GM23338 (cell line): ENCODE measurements at places on chromosomes 2 and 18. TPM values are rescaled to one million over a fixed set of nuclear protein-coding genes. Genes with fewer than 3 reads are reported as not detected.

Gene RGPD3
- polyA plus RNA-seq, result 0.08 TPM in 1 of 2 replicates, not detected in the other

Gene LGALSL
- 19.0 and 28.4 TPM in 2 replicates for polyA plus RNA-seq

Gene TMEFF2
- polyA plus RNA-seq, result 1.7 and 2.1 TPM in 2 replicates

Gene CAPN13
- 0.50 and 0.61 TPM in 2 replicates for polyA plus RNA-seq

Gene PRSS56
- polyA plus RNA-seq, result 0.27 TPM in 1 of 2 replicates, not detected in the other

Gene SULT1C2
- polyA plus RNA-seq, result 1.2 and 1.9 TPM in 2 replicates

Gene WNT10A
- not detected in 2 replicates for polyA plus RNA-seq

Gene UGT1A7
- not detected in 2 replicates for polyA plus RNA-seq

Gene PKDCC
- polyA plus RNA-seq, result 7.0 and 9.3 TPM in 2 replicates

Gene DUSP2
- 6.4 and 6.6 TPM in 2 replicates for polyA plus RNA-seq

Gene RNF181
- 260 and 276 TPM in 2 replicates for polyA plus RNA-seq

Gene NPHP1
- 10.0 and 11.0 TPM in 2 replicates for polyA plus RNA-seq

Gene FAM124B
- polyA plus RNA-seq, result 2.9 and 3.0 TPM in 2 replicates

Gene FAM161A
- polyA plus RNA-seq, result 24.8 and 27.4 TPM in 2 replicates

Gene SANBR
- polyA plus RNA-seq, result 5.0 and 8.4 TPM in 2 replicates

Gene HOXD1
- polyA plus RNA-seq, result not detected in 2 replicates

Gene TXNL4A
- 271 and 277 TPM in 2 replicates for polyA plus RNA-seq

Gene SPATA3
- not detected in 2 replicates for polyA plus RNA-seq

Gene CAPN14
- 0.15 TPM in 1 of 2 replicates, not detected in the other for polyA plus RNA-seq

Gene SALL3
- 11.0 and 16.9 TPM in 2 replicates for polyA plus RNA-seq

Gene RAB27B
- 0.13 and 0.47 TPM in 2 replicates for polyA plus RNA-seq

Gene GREB1L
- polyA plus RNA-seq, result 0.21 and 0.29 TPM in 2 replicates

Gene MGAT4A
- polyA plus RNA-seq, result 2.9 and 4.4 TPM in 2 replicates

Gene GKN1
- polyA plus RNA-seq, result not detected in 2 replicates

Gene C2orf72
- 0.17 and 0.37 TPM in 2 replicates for polyA plus RNA-seq

Gene FBXO48
- 0.96 and 1.3 TPM in 2 replicates for polyA plus RNA-seq

Gene NEUROD1
- polyA plus RNA-seq, result 0.14 TPM in 1 of 2 replicates, not detected in the other

Gene ELOA2
- polyA plus RNA-seq, result 0.17 TPM in 1 of 2 replicates, not detected in the other

Gene CCDC121
- polyA plus RNA-seq, result 1.6 and 2.1 TPM in 2 replicates

Gene TTN
- polyA plus RNA-seq, result 13.2 and 15.7 TPM in 2 replicates

Gene RAB12
- polyA plus RNA-seq, result 16.7 and 20.7 TPM in 2 replicates

Gene FAM237A
- not detected in 2 replicates for polyA plus RNA-seq

Gene SNTG2
- 21.6 and 27.5 TPM in 2 replicates for polyA plus RNA-seq

Gene SIX3
- 0.21 and 0.37 TPM in 2 replicates for polyA plus RNA-seq

Gene KLHL41
- polyA plus RNA-seq, result not detected in 2 replicates

Gene C1QL2
- polyA plus RNA-seq, result 0.56 and 0.87 TPM in 2 replicates
